Psoas muscle (tissue), 8 donors: ENCODE measurements at places on chromosomes 4 and X. TPM values are rescaled to one million over a fixed set of nuclear protein-coding genes. Genes with fewer than 3 reads are reported as not detected.

GRCh38 chr4:86788826-86789225 lies 60.4 kb downstream of the SLC10A6 start:
- no peak for DNase-seq
- no peak overlapping the region for H3K27ac ChIP-seq
- no peaks in the 10 kb centered on the region for H3K36me3 ChIP-seq
- H3K27me3 ChIP-seq = no peaks in the 10 kb centered on the region

GRCh38 chr4:87912164-87913004 lies 63.1 kb upstream of the SPP1 start:
- DNase-seq = no peak
- H3K4me3 ChIP-seq = no peak overlapping the region
- no peaks in the 10 kb centered on the region for H3K4me1 ChIP-seq
- no peak overlapping the region for H3K27ac ChIP-seq
- H3K27me3 ChIP-seq = no peaks in the 10 kb centered on the region

SERPINA7 gene
- not detected for total RNA-seq

GRCh38 chr4:17490575-17491059 lies 21.3 kb downstream of the QDPR start:
- H3K4me1 ChIP-seq = no peaks in the 10 kb centered on the region
- H3K4me3 ChIP-seq = no peak overlapping the region
- H3K36me3 ChIP-seq = peaks cover 4% of the 10 kb centered on the region

GRCh38 chr4:41541687-41542094 lies 3.7 kb downstream of the LIMCH1 start:
- peak; percentile 55 for DNase-seq
- peak overlapping the region; percentile 11 for H3K4me3 ChIP-seq
- H3K4me1 ChIP-seq = peaks cover 76% of the 10 kb centered on the region
- H3K36me3 ChIP-seq = no peaks in the 10 kb centered on the region

GYPE gene
- total RNA-seq = 0.14 TPM

TCP11X2 gene
- not detected for total RNA-seq

KCNIP4 gene
- not detected for total RNA-seq

- no peak overlapping the region for H3K4me3 ChIP-seq
- peaks cover 9% of the 10 kb centered on the region for H3K4me1 ChIP-seq
- H3K36me3 ChIP-seq = peaks cover 2% of the 10 kb centered on the region
- H3K27me3 ChIP-seq = no peaks in the 10 kb centered on the region
- no peak for DNase-seq
Observed at GRCh38 chr4:152940461-152940860, 4.3 kb downstream of the FHDC1 start.

- H3K4me3 ChIP-seq = no peak overlapping the region
- no peak overlapping the region for H3K27ac ChIP-seq
- no peak for DNase-seq
- H3K36me3 ChIP-seq = no peaks in the 10 kb centered on the region
Observed at GRCh38 chr4:189765301-189765700, 175.4 kb upstream of the FRG1 start.
